Activated CD4-positive, alpha-beta memory T cell treated with anti-CD3 and anti-CD28 coated beads, Interleukin-2, amount 10 ng/mL, durations not matched to agents 7 days and 5 days (primary cell): ENCODE measurements at places on chromosomes 5 and 9.

- no peak for DNase-seq
Observed at GRCh38 chr9:127848756-127849504, 5.5 kb downstream of the ENG start.

- no peak for DNase-seq
Observed at GRCh38 chr5:33223563-33224284, 217.0 kb upstream of the TARS1 start.

- DNase-seq, result no peak
Observed at GRCh38 chr9:92507496-92507895, 25.2 kb upstream of the ASPN start.

DNA sequence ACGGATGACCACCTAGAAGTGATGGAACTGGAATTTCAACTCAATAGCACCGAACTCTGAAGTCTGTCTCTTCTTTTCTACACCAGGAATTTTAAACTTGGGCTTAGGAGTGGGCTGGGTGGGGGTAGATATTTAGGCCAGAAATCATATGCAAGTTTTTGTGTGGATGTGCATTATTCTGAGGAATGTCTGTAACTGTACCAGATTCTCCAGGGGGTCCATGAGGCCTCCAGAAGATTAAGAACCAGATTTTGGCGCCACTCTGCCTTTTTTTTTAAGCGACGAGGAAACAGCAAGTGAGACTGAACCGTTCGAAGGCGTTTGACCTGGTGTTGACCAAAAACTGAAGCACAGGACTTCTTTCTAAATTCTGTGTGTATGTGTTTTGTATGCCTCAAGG lies 88.8 kb upstream of the TTC23L start:
- DNase-seq, result no peak
